ENCODE measurements at places on chromosomes 13 and 19.
A peak's percentile ranks its signal among the peaks of the same experiment; 100 is the strongest.

DNA sequence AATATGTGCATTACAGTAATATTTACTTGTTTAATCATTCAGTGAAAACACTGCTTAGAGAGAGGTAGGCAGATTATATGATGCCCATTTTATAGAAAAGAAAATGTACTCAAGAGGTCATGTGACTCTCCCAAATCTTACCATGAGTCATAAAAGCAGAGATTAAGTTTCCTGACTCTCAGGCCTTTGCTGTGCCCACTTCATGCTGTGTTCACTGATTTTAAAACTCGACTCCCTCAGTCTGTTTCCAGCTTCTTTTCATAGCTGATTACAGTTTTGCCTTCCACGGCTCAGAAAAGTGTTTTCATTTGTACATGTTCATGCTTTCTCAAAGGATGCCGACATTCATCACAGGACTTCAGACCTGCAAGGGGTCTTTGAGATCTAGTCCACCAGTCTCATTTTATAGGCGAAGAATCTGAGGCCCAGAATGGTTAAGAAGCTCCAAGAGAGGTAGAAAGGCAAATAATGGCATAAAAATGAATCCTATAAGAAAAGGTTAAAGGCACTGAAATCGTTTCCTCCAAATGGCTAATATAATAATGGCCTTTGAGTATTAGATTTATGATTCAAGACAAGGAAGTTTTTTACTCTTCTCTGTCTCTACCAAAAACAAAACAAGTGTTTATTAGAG is 9.0 kb upstream of the IPO5 start:
- no peak for DNase-seq

GRCh38 chr19:16051254-16052025 is 24.9 kb upstream of the TPM4 start:
- DNase-seq: peak; percentile 53

- no peak for DNase-seq
Measured at GRCh38 chr19:38003438-38004185, 96.6 kb downstream of the SIPA1L3 start.

DNA sequence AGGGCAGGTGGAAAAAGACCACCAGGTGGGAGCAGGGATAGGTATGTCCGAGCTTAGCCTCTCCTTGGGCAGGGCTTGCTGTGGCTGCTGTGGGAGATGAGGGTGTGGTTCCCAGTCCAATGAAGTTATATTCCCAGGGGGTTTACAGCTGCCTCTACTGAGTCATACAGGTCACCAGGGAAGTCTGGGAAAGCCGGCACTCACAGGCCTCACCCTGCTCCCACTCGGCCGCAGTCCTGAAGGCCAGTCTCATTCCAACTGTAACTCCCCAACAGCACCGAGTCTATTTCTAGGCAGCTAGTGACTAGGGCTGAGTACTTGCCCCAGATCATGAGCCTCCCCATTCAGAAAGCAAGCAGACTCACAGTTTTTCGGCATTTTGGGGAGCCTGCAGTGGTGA is 77.1 kb downstream of the FNDC3A start:
- no peak for DNase-seq

DNA sequence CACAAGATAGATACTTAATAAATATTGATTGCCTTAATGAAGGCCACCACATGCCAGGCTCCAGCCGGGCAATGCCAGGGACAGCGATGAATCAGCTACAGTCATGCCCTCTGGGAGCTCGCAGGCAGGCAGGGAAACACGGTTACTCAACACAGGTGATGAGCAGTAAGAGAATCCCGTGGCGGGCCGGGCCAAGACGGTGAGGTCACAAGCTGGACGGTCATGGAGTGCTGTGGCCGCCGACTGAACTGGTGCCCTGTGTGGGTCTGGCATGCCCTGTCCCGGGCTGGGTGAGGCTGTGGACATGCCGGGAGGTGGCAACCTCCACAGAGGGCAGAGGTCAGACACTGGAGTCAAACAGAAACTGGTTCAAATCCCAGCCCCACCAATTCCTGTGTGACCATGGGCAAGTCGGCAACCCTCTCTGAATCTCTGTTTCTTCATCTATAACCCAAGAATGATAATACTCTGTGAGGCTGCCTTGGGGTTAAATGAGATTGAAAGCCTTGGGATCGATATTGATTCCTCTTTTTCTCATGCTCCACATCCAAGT is 13.2 kb upstream of the PAK4 start:
- DNase-seq: peak; percentile 96

- no peak for DNase-seq
Measured at GRCh38 chr19:29815231-29815630, 3.4 kb downstream of the CCNE1 start.

DNA sequence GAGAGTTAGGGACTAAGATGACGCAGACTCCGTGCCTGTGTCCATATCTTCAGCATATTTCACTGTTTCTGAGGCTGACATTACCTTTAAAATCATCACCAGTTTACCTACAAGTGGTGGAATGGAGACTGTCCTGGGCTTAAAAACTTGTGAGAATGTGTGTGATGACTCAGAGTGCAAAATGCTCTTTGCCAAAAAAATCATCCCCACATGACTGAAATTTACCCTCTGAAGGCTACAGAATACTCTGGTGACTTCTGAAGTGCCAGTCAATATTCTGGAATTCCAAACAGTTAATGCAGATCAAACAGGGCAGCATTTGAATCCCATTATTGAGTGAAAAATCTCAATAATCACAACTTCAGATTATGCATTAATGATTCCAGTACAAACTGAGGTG is 901.4 kb downstream of the EFNB2 start:
- DNase-seq: no peak

DNA sequence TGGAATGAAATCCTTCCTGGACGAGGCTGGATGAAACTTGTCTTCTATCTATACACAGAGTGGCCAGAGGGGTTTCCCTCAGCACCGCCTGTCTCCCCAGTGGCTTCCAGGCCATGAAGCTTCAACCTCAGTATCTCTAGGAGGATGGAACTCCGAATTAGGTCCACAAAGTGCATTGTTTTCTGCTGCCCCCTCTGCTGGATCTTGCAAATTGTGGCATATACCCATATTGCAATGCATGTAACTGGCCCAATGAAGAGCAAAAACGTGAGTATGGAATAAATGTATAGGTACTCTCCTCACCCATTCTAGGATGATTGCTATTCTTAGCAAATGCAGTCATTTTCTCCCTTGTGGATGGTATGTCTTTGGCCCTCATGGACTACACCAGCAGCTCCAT is 14.7 kb upstream of the LILRB4 start:
- no peak for DNase-seq

GRCh38 chr19:44893332-44894051 is 2.4 kb downstream of the TOMM40 start:
- no peak for DNase-seq

- DNase-seq: no peak
Measured at GRCh38 chr19:18433735-18434398, 4.1 kb downstream of the ISYNA1 start.

DNA sequence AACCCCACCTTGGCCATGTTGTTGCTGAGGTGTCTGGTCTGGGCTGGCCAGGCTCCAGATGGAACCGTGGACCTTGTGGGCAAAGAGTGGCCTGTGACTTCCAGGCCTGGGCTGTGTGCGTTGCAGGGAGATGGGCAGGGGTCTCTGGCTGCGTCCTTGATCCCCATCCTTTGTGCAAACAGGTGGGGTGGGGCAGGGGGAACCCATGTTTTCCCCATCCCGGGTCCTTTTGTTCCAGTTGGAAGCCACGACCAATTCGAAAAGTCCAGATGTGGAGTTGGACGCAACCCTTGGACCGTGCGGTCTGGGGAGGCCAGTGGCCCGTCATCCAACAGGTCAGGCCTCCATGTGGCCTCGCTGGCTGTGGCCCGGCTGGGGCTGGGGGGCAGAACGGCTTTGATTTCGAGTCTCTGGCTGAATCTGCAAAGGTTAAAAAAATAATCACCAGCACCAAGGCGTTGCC is 13.1 kb upstream of the COMP start:
- no peak for DNase-seq

All from A549 (cell line).